ENCODE measurements at places on chromosomes 7 and 10. TPM values are rescaled to one million over a fixed set of nuclear protein-coding genes. Genes with fewer than 3 reads are reported as not detected.

Gene SPDYE9
- not detected for total RNA-seq

DNA sequence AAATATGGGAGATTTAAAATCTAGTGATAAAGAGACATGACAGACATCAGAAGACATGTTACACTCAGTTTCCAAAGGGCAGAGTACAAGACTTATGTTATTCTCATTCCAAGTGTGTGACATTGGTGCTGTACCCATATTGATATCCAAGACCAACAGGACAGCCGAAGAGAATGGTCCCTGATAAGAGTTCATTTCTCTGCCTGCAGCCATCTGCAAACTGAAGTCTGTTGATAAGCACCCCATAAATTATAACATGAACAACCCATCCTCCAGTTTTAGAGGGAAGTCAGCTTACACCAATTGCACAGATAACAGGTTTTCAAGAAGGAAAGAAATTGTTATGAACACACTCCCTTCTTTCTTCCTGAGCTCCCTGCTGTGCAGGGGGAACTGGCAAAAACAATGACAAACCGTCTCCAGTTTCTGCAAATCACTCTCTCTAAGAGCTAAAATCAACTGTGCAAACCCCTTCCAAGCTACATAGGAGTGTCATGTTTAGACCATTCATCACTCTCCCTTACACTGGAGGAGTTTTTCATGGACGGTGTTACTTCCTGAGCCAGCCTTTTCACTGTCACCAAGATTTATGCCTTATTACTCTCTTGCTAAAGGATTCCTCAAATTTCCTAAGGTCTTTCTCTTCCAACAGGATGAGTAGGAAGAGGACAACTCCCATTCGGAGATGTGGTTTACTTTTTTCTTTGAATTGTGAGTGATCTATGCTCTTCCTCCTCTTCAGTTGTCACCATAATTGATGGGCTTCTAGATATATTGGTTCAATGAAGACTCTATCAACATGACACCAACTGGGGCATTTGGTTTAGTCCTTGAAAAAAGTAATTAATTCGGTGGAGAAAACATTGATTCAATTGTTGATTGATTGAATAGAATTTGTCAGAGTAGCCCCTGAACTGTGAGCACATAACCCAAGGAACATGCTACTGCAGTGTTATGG lies 80.3 kb upstream of the FAM171A1 start:
- no peak for DNase-seq

- no peak for DNase-seq
Measured at GRCh38 chr10:49379596-49380410, 16.1 kb downstream of the DRGX start.

DNA sequence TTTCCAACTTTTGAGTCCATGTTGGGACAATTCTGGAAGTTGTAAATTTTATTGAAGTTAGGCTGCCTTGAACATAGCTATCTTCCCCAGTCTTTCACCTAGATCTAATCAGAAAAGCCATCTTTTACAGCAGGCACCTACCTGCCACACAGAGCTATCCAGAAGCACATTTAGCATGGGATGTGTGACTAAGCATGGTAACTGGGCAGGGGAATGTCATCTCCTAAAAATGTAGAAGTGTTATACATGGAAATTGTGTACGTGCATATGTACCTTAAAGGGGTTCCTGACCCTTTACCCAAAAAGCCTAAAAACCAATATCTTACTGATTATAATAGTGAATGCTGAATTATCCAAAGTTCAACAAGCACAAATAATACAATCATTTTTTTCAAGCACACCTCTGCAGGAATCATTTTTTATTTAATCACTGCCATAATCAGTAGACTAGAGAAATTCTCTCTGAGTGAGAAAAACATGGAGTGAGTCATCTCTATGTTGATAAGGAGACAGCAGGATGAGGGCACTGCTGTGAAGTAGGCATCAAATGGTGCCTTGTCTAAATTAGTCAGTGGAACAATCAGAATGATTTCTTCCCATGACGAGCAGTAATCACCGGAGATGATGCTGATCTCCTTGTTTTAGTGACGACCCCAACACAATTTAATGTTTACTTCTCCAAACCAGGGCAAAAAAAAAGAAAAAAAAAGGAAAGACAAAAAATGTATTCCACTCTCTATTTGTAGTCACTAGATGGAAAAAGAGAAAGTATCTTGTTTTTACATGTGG lies 75.9 kb downstream of the SORBS1 start:
- no peak for DNase-seq

GRCh38 chr7:129721068-129721467 lies 109.5 kb downstream of the NRF1 start:
- DNase-seq = no peak

DNA sequence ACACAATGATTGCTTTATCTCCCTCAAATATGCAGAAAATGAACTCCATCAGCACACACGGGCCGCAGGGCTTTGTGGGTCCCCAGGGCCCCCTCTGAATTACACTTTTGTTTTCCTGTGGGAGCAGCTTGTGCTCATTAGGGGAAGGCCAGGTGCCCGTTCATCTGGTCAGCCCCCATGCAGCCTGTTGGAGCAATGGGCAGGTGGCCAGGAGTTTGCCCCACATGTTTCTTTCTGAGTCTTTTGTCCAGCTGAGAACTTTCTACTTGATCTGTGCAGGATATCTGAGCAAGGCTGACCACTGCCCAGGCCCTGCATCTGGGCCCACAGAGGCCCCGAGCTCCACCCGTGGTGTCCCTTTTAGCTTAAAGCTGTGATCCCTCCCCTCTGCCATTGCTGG lies 105.3 kb upstream of the FAM20C start:
- no peak for DNase-seq

GRCh38 chr7:121595758-121596696 lies 199.9 kb upstream of the FAM3C start:
- DNase-seq = no peak

DNA sequence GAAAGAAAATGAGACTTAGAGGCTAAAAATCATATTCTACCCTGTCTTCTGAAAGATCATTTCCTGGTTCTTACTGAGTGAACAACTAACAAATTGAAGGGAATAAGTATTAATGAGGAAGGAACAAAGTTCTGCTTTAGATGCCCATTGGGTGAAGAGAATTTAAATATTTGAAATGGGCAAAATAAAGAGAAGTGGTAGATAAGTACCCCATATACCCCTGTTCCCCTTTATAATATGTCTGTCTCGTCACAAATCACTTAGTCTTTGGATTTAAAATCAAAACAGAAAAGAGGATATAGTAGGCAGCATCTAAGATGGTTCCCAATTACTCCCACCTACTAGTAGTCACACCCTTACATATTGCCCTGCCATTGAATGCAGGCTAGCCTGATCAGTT lies 13.2 kb downstream of the TES start:
- no peak for DNase-seq

DNA sequence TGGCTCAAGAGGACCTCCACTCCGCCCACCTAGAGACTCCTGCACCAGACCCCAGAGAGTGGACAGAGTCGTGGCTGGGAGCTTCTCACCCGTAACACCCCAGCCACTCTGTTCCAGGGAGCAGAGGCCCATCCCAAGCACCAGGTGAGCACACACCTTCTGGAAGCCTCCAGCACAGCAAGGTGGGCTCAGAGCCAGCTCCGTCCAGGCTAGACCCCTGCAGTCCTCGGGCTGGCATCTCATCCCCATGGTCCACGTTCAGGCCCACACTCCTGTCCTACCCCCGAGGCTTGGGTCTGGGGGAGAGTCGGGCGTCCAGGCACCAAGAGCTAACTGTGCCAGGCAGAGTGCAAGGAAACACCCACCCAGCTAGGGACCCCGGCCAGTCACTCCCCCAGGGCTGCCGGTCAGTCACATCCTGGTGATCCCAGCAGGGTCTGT lies 13.2 kb downstream of the PDGFA start:
- DNase-seq = no peak
